CD8-positive, alpha-beta memory T cell (primary cell): ENCODE measurements at places on chromosomes 7 and 10. TPM values are rescaled to one million over a fixed set of nuclear protein-coding genes. Genes with fewer than 3 reads are reported as not detected.

- no peaks in the 10 kb centered on the region for H3K4me1 ChIP-seq
- DNase-seq, result no peak
- no peaks in the 10 kb centered on the region for H3K36me3 ChIP-seq
- H3K27ac ChIP-seq, result no peak overlapping the region
Measured at GRCh38 chr10:14163377-14164086, 167.2 kb downstream of the FRMD4A start.

FKBP6 gene
- total RNA-seq, result not detected

DNA sequence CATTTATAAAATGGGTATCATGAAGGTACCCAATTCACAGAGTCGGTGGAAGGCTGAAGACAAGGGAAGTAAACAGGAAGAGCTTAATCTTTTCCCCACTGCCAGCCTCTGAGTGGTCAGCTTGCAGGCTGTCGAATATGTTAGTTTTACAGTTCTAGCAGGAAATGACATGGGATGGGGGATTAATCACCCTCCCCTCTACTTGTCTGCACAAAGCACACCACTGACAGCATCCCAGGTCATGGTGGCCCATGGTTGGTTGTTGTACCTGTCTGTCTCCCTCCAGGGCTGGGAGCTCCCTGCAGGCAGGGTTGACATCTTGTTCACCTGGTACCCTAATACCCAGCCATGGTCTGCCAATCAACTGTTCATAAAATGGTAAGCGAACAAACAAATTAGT, 55.6 kb downstream of the GRB10 start:
- H3K36me3 ChIP-seq, result no peaks in the 10 kb centered on the region
- no peak overlapping the region for H3K27ac ChIP-seq
- no peak for DNase-seq

- H3K4me1 ChIP-seq, result no peaks in the 10 kb centered on the region
- no peak for DNase-seq
- no peaks in the 10 kb centered on the region for H3K36me3 ChIP-seq
- H3K27me3 ChIP-seq, result no peaks in the 10 kb centered on the region
Measured at GRCh38 chr7:141178486-141179135, 104.7 kb downstream of the TMEM178B start.

DNA sequence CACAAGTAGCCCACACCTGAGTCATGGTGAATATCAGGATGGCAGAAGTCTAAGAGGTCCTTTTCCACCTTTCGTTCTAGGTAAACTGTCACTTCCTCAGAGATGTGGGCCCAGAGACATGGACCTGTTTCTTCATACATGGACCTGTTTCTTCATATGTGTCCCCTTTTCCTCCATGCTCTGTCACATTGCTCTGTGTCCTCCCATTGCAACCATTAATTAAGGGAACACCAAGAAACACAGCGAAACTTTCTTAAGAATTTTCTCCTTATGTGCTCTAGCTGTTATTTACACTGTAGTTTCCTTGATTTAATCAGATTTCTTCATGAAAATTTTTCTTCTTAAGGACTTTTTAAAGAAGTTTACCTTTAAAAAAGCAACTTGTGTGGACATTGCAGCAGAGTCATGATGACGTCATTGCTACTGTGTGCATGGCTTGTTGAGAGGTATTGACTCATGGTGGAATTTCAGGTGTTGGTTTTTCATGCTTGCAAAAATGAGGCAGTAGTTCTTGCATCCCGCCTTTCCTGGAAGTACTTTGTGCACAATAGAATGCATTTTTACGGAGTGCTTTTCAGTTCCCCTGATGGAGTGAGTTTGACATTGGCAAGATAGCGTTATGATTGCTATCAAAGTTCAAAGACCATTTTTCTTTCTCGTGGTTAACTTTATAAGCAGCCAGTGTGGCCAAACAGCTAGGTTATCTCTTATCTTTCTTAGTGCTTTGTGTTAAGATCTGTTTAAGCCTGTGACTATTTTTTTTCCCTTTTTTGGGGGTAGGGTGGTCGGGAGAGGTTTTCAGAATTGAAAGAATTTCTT, 37.7 kb downstream of the CFAP58 start:
- no peak overlapping the region for H3K4me3 ChIP-seq
- no peak overlapping the region for H3K27ac ChIP-seq
- DNase-seq, result no peak
- no peaks in the 10 kb centered on the region for H3K27me3 ChIP-seq

TOMM7 gene
- 299 TPM for total RNA-seq

DNA sequence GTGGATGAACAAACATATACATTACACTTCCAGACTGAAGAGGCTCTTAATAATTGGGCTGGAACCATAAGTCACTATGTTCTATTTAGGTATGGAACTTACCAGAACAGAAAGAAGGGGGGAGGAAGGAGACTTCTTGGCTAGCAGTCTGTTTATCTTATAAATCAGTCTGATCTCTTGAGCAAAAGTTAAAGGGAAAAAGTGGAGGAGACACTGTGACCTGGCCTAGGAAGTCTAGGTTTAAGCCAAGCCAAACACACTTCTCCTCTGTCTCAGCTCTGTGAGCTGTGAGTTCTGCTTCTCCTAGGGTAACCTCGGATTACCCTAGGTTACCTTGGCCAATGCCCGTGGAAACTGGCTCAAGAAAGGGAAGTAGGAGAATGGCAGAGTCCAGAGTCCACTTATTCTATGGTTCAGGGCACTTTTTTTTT, 95.2 kb downstream of the PFKFB3 start:
- no peaks in the 10 kb centered on the region for H3K36me3 ChIP-seq
- H3K4me3 ChIP-seq, result no peak overlapping the region
- H3K27me3 ChIP-seq, result no peaks in the 10 kb centered on the region
- peaks cover 16% of the 10 kb centered on the region for H3K4me1 ChIP-seq

DNA sequence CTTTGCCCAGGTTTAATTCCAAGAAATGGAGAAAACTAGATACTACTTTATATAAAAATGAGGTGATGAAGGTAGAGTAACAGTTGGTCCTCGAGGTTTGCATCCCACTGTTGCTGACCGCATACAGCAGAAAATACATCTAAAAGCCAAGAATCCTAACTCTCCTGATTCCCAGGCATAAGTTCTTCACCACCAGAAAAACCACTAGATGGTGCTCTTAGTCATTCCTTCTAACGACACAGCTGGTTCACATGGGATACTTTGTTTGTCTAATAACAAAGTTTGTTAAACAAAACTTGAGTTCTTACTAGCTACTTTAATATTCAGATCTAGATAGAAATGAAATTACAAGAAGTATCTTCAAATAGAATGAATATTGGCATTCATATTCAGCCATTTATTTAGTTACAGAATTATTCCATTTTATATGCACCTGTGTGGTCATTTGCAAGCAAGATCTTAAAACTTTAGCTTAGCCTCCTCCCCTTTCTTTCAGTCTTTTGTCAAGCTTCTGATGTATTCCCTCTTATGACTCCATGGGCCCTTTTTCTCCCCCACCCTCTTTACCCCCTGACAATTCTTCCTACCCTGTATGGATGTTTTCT, 54.1 kb upstream of the CYP26C1 start:
- H3K4me3 ChIP-seq, result no peak overlapping the region
- H3K27ac ChIP-seq, result no peak overlapping the region
- H3K27me3 ChIP-seq, result no peaks in the 10 kb centered on the region
- H3K36me3 ChIP-seq, result no peaks in the 10 kb centered on the region

- no peak for DNase-seq
- H3K27ac ChIP-seq, result no peak overlapping the region
- H3K27me3 ChIP-seq, result no peaks in the 10 kb centered on the region
- no peak overlapping the region for H3K4me3 ChIP-seq
- H3K36me3 ChIP-seq, result no peaks in the 10 kb centered on the region
Measured at GRCh38 chr7:125061776-125062397, 132.3 kb upstream of the POT1 start.

GRCh38 chr10:95253686-95254085, 37.1 kb downstream of the PDLIM1 start:
- no peaks in the 10 kb centered on the region for H3K4me1 ChIP-seq
- H3K4me3 ChIP-seq, result no peak overlapping the region
- H3K27me3 ChIP-seq, result no peaks in the 10 kb centered on the region
- H3K27ac ChIP-seq, result no peak overlapping the region
- no peaks in the 10 kb centered on the region for H3K36me3 ChIP-seq

GRCh38 chr7:77800730-77801129, 2.2 kb downstream of the PHTF2 start:
- no peak overlapping the region for H3K27ac ChIP-seq
- no peak for DNase-seq
- H3K27me3 ChIP-seq, result no peaks in the 10 kb centered on the region
- H3K36me3 ChIP-seq, result no peaks in the 10 kb centered on the region
- peaks cover 63% of the 10 kb centered on the region for H3K4me1 ChIP-seq

- H3K36me3 ChIP-seq, result no peaks in the 10 kb centered on the region
- no peaks in the 10 kb centered on the region for H3K4me1 ChIP-seq
- no peaks in the 10 kb centered on the region for H3K27me3 ChIP-seq
- H3K27ac ChIP-seq, result no peak overlapping the region
- no peak overlapping the region for H3K4me3 ChIP-seq
Measured at GRCh38 chr7:18337048-18337809, 158.3 kb upstream of the HDAC9 start.

- no peak overlapping the region for H3K4me3 ChIP-seq
- no peak for DNase-seq
- H3K36me3 ChIP-seq, result no peaks in the 10 kb centered on the region
Measured at GRCh38 chr10:69055241-69055640, 32.7 kb upstream of the SRGN start.

AUTS2 gene
- total RNA-seq, result 5.3 TPM

DNA sequence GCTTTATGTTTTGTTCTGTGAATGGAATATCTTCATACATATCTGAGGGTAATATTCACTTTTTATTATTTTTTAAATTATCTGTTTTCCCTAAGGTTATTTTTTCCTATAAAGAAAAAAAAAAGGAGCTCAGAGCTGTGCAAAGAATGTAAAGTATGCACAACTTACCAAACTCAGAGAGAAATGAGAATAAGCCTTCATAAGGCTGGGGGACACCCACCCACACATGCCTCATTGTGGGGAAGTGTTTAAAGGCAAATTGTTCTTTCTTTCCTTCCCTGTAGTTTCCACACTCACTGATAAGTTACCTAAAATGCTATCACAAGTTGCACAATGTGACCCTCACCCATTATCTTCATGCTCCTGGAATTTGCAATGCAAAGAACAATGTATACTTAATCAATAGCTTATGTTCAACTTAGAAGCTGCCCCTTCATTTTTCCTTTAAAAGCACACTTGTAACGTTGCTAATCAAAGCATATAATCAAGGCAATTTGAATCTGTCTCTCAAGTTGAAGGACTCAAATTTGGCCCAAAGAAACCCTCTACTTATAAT, 108.1 kb downstream of the GNAT3 start:
- H3K4me3 ChIP-seq, result no peak overlapping the region
- H3K4me1 ChIP-seq, result no peaks in the 10 kb centered on the region
- H3K27ac ChIP-seq, result no peak overlapping the region
- no peak for DNase-seq

- H3K27ac ChIP-seq, result no peak overlapping the region
- H3K4me1 ChIP-seq, result peaks cover 39% of the 10 kb centered on the region
- H3K27me3 ChIP-seq, result no peaks in the 10 kb centered on the region
Measured at GRCh38 chr10:33153251-33153967, 181.1 kb downstream of the NRP1 start.

DNA sequence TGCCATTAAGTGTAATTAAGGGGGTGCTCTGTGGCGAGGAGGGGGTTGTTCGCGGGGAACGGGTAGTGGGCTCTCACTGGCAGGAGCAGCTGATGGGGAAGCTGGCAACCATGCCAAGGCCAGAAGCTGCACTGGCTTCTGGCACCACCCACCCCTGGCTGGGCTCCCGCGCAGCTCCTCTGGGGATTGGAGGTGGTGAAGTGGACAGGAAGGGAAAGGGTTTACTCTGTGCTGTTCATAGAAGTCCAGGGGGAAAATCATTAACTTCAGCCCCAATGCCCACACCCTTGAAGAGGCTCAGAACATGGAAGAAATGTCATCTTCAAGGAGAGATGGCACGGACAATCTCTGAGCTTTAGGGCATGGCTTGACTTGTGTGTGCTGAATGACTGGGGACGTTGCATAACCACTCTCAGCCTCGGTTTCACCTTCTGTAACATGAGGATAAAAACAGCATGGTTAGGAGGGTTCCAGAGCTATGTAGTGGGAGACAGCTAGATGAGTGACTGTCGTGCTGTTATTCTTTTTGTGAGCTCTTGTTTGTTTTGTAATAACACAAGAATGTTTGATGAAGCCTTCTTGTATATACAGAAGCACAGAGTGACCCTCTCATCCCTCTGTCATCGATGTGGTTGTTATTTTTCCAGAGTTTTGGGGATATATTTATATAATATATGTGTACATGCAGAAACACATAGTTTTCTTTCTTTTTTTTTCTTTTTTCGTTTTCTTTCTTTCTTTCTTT, 29.9 kb downstream of the KAZALD1 start:
- no peak overlapping the region for H3K27ac ChIP-seq
- no peaks in the 10 kb centered on the region for H3K4me1 ChIP-seq
- DNase-seq, result no peak
- peaks cover 3% of the 10 kb centered on the region for H3K27me3 ChIP-seq

- no peak overlapping the region for H3K27ac ChIP-seq
- no peaks in the 10 kb centered on the region for H3K4me1 ChIP-seq
- no peaks in the 10 kb centered on the region for H3K27me3 ChIP-seq
- H3K4me3 ChIP-seq, result no peak overlapping the region
Measured at GRCh38 chr10:45514291-45515270, 140.6 kb downstream of the ALOX5 start.

DNA sequence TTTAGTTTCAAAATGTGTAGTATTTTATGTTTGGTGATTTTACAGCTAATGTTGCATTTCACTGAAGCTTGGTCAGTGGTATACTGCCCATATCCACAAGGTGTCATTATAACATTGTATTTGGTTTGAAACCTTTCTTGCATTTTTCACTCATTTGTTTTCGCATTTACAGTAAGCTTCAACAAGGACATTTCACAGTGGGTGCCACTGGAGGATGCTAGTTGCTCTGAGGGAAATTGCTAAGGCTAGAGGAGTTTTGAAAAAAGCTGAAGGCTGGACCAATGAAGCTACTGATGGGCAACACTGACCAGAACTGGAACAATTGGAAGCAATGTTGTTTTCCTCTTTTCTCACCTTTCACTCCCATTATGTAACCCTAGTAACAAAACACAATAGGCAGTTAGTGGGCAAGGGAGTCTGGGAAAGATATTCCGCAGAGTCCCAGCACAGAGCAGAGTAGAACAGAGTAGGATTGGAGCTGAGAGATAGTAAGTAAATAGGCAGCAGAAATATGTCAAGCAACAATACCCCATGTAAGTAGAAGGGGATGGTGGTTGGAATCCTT, 23.6 kb upstream of the SRI start:
- no peaks in the 10 kb centered on the region for H3K4me1 ChIP-seq
- H3K36me3 ChIP-seq, result no peaks in the 10 kb centered on the region
- DNase-seq, result no peak
- no peaks in the 10 kb centered on the region for H3K27me3 ChIP-seq

ACTR3C gene
- 4.5 TPM for total RNA-seq

ZNF800 gene
- total RNA-seq, result 43.8 TPM
